Activated T-cell treated with anti-CD3 and anti-CD28 coated beads, Interleukin-2, amount 50 U/mL, for 72 hours (primary cell): ENCODE measurements at places on chromosomes 2 and 18. TPM values are rescaled to one million over a fixed set of nuclear protein-coding genes. Genes with fewer than 3 reads are reported as not detected.

GRCh38 chr18:30142870-30143269 lies 899.7 kb downstream of the DSC3 start:
- no peak for DNase-seq

GRCh38 chr2:149360106-149360505 lies 29.7 kb downstream of the LYPD6 start:
- DNase-seq = no peak

DNA sequence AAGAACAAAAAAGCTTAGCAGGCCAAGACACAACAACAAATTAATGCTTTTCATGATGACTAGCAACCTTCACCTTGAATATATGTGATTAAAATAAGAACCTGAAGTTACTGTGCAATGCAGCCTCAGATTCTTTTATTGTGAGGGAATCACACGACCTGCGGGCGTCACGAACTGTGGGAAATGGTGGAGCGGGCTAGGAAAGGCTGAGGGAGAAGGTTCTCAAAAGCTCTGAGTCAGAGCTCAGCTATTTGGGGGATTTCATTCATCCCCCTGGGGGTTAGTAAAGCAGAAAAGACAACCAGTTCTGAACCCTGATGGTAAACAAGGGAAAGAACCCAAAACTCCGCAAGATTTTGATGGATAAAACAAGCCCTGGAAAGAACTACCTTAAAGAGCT lies 89.3 kb upstream of the NCKAP5 start:
- no peak for DNase-seq

GRCh38 chr2:64732146-64732545 lies 78.4 kb upstream of the SERTAD2 start:
- DNase-seq = no peak

DNA sequence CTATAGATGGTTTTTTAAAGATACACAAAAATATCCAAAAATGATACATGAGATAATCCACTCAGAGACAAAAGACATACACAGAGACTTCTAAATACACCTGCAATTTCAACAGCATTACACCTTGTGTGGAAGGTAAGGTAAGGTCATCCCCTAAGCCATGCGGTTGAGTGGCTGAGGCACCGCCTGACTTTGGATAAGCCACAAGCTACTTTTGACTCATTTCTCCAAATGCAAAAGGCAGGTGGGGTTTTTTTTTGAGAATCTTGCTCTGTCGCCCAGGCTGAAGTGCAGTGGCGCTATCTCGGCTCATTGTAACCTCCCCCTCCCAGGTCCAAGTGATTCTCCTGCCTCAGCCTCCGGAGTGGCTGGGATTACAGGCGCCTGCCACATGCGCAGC lies 13.1 kb downstream of the AP1S3 start:
- no peak for DNase-seq

DNA sequence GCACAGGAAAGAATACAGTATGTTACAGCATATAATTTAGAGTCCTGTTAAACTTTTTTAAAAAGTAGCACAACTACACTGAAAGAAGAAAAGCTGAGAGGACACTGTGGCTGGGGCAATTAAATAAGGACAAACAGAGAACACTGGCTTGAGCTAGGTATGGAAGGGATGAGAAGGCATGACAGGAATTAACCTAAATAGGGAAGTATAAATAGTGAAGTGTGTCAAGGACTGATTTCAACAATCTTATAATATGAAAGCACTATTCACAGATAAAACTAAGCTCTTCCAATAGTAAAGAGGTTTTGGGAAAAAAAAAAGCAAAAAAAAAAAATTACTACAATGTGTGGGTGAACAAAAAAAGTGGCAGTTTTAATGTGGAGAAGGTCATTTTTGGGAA lies 45.5 kb downstream of the PPP3R1 start:
- DNase-seq = no peak

- peak; percentile 53 for DNase-seq
These were observed 71.6 kb upstream of the CHRNA1 start for GRCh38 chr2:174835797-174836255.

DNA sequence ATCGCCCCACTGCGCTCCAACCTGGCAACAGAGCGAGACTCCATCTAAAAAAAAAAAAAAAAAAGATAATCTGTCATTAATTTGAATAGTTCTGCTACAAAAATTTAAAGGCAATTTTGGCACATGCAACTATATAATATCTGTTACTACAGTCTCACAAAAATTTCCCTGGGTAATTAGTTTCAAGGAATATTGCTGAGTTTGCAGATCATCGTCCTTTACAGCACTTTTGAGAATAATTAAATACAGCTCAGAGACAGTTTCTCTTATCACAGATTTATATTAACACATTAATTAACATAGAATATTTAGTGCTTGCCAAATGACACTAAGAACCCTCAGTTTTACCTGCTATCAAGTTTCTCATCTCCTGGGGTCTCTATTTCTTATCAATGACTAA lies 540.4 kb upstream of the ZNF804A start:
- DNase-seq = no peak

DNA sequence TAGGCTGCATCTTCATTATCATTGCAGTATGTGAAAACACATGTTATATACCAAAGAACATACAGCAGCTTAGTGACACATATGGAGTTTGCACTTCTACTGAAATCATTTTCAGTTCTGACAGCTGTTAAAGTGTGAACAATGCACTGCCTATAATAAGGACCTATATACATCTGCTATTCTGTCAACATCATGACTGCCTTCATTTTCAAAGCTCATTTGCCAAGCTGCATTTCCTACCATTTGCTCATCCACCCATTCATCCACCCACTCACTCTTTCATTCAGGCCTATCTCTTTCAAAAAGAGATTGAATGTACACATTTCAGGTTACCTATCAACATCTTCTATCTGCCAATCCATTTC lies 81.7 kb upstream of the STK17B start:
- no peak for DNase-seq

DNA sequence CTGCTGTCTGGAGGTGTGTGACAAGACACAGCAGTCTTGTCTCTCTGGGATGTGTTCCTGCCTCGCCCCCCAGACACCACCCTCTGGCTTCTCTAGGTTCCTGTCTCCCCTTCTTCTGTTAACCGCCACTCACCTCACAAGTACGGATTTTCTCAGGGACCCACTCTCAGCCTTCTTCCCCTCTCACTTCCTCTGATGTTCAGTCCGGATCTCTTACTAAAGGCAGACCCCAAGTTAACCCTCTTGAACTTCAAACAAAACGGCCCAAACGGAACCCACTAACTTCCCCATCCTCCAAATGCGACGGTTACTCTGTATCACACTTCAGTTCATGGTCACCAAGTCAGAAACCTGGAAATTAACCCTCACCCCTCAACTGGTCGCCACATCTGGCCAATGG lies 32.0 kb downstream of the B4GALT6 start:
- DNase-seq = no peak

- no peak for DNase-seq
These were observed 17.3 kb upstream of the FEZ2 start for GRCh38 chr2:36615222-36615621.

Gene PDE11A
- not detected for total RNA-seq

Gene MBOAT2
- total RNA-seq = 7.7 TPM

Gene C1QL2
- not detected for total RNA-seq

Gene ITGAV
- total RNA-seq = 11.2 TPM

Gene NGEF
- total RNA-seq = 0.55 TPM
